ENCODE measurements at places on chromosomes 11 and 22.

DNA sequence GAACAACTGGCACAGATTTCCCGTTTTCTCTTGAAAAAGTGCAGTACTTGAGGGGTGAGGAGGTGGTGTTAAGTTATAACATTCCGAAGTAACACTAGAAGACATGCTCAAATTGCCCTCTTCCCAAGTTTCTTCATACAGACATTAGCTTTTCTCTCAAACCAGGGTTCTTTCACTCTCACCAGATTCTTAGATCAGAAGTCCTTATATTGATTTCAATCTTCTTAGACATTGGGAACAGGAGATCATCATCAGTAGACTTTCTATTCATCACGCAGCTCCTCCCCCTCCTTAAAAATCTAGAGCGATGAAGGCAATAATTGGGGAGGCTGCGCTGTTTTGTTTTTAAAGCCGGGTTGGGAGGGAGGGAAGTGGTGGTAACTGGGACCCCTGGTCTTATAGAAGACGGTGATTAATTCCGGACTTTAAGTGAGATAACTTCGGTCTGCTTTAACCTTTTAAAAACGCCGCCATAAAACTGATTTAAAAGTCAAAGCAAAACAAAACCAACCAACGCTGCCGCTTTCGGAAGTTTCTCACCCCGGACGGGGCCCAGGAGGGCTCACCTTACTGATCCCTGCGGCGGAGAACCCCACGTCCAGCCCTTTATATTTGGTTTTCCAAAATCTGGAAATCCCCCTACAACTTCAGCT is 665 bp downstream of the USP28 start:
- DNase-seq, result no peak

- DNase-seq, result no peak
These were observed 26.2 kb downstream of the OR2AG2 start for GRCh38 chr11:6745465-6746015.

DNA sequence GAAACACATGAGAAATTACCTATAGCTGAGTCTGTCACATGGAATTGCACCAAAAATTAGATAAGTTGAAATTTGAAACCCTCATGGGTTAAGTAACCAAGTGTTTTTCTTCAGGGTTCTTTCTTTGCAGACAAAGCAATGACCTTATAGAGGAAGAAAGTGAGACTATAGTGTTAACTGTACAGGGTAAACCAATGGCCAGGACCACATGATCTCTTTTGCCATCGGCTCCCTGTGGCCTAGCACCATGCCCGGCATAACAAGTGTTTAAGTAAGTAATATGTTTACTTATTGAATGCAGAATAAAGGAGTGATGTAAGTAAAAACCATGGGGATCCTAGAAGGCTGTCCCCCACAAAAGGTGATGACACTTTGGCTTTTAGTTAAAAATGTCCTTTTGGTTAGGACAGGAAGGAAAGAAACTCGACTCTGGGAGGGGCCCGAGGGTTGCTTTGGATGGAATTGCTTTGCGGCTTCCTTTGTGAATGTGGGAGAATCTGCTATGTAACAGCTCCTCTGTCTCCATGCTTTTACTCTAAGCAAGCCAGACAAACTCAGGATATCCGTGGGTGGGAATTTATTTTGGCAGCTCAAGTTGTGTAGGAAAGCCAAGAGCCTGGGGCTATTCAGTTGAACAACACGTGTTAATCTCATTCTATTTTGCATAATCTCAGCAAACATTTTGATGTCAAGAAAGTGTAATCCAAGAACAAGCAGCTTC is 454.7 kb downstream of the INSC start:
- DNase-seq, result no peak

GRCh38 chr22:35510951-35511350 is 29.7 kb upstream of the RASD2 start:
- no peak for DNase-seq

- no peak for DNase-seq
These were observed 100.3 kb upstream of the PRR5 start for GRCh38 chr22:44601725-44602124.

DNA sequence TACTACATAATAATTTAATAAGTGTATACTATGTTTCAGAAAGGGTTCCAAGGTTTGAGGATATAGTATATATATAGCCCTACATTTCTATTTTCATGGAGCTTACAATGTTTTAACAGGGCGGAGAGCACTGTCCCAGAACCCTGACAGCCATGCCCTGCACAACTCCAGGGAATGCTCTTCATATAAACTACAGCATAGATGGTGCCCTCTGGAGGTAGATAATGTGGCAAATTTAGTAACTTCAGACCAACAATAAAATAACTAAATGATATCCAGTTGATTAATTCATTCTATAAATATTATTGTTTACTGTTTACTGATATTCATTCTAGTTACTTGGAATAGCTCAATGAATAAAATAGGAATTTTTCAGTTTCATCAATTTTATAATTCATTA is 693.7 kb upstream of the CCDC179 start:
- DNase-seq, result no peak

DNA sequence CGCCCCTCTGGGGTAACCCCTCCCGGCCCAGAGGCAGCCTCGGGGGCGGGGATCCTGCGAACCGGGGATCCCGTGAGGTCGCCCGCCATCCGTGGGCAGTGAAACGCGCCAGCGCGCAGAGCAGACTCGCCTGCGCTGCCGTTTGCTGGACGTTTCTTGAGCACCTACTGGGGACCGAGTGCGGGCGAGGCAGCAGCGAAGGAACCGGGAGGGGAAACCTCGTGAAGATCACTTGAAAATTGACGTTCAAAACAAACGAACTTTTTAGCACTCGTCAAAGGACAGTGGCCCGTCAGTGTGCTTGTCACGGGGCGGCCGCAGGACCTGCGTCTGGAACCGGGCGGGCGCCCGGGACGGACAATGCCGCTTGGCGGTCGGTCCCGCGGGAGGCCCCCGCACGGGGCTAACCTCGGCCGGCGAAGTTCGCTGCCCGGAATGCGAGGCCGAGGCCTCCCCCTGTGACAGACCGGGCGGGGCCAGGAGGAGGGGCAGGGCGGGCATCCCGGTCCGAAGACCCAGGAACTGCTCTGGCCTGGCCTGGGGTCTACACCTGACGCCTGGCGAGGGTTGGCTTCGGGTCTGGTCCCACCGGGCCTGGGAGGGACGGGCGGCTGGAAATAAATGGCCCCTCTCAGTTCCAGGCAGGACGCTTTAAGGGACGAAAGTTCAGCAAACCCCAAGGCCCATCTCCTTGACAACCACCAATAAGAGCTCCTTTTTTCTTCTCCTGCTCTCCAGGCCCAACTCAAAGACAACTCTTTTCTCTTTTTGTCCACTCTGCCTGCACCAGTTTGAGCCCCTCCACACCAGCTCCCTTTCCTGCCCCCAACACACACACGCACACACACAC is 723 bp upstream of the SCUBE1 start:
- no peak for DNase-seq

DNA sequence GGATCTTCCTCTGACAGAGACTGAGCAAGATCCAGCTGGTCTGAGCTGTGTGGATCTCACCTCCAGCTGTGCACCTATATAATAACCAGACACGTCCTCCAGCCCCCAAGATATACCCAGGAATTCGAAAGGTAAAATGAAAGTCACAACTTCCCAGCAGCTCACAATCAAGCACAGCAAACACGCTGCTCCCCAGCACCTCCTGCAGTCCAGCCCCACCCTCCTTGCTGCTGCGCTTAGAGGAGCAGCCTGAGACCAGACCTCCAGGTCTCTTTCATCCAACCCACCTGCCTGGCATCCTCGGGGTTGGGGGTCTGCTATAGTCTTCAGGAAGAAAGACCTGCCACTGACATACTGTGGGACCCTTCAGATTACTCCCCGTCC is 3.0 kb upstream of the APOL4 start:
- no peak for DNase-seq

Data from hypothalamus (tissue), 51 donors.